ENCODE measurements at places on chromosomes 1 and 21. TPM values are rescaled to one million over a fixed set of nuclear protein-coding genes. Genes with fewer than 3 reads are reported as not detected.

Gene SAMD13
- polyA plus RNA-seq = 6.4 TPM

Gene HES4
- 13.6 TPM for polyA plus RNA-seq

Gene CACHD1
- polyA plus RNA-seq = 66.3 TPM

Gene TLCD4
- polyA plus RNA-seq = 6.3 TPM

Gene KIAA0040
- 18.1 TPM for polyA plus RNA-seq

DNA sequence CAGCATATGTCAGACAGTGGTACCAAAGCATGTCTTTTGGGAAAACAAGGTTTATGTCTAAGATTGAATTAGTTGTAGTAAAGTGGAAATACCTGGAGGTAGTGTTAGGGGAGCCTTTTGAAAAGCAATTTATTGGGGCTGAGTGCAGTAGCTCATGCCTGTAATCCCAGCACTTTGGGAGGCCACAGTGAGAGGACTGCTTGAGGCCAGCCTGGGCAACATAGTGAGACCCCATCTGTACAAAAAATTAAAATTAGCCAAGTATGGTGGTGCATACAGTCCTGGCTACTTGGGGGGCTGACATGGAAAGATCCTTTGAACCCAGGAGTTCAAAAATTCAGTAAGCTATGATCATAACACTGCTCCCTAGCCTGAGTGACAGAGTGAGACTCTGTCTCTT is 7.3 kb downstream of the ZMPSTE24 start:
- DNase-seq = no peak

DNA sequence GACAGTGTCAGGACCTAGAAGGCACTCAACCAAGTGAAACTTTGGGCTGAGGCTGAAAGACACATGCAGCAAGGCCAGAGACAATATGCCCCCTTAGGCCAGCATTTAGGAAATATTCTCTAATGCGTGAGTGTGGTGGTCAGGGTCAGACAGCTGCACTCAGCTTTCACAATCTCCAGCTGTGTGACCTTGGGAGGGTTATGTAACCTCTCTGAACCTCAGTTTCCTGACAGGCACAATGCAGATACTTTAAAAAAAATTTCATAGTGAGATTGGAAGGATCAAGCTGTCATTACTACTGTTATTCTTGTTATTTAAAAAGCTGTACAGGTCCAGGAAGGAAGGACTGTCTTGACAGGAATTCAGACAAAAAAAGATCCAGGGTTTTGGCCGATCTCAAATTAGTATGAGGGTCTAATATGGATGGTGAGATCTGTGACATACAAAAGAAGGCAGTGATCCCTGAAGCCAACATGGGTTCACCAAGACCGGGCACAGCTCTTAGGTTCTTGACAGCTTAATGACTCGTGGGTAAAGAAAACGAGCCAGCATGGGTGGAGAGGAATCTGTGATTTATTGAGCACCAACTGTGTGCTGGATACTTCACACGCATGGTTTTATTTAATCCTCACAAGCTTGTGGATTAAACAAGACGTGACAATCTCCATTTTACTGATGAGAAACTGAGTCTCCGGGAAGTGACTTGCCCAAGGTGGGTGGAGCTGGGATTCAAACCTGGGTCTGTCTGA is 54.6 kb upstream of the POU3F1 start:
- DNase-seq = no peak
